ENCODE measurements at places on chromosomes 5 and 9. TPM values are rescaled to one million over a fixed set of nuclear protein-coding genes. Genes with fewer than 3 reads are reported as not detected.

- H3K4me3 ChIP-seq, result no peak overlapping the region
- H3K4me1 ChIP-seq, result peaks cover 57% of the 10 kb centered on the region
- H3K27me3 ChIP-seq, result no peaks in the 10 kb centered on the region
- H3K36me3 ChIP-seq, result no peaks in the 10 kb centered on the region
Observed at GRCh38 chr5:112381521-112381920, 37.6 kb downstream of the EPB41L4A start.

GRCh38 chr5:27124590-27124989 is 86.2 kb upstream of the CDH9 start:
- no peak for DNase-seq
- H3K4me1 ChIP-seq, result peaks cover 2% of the 10 kb centered on the region
- no peaks in the 10 kb centered on the region for H3K27me3 ChIP-seq

- H3K27me3 ChIP-seq, result peaks cover 2% of the 10 kb centered on the region
- DNase-seq, result no peak
Observed at GRCh38 chr5:83589786-83590185, 118.2 kb downstream of the VCAN start.

GRCh38 chr5:123696921-123697341 is 185.0 kb downstream of the CSNK1G3 start:
- H3K4me3 ChIP-seq, result no peak overlapping the region

DNA sequence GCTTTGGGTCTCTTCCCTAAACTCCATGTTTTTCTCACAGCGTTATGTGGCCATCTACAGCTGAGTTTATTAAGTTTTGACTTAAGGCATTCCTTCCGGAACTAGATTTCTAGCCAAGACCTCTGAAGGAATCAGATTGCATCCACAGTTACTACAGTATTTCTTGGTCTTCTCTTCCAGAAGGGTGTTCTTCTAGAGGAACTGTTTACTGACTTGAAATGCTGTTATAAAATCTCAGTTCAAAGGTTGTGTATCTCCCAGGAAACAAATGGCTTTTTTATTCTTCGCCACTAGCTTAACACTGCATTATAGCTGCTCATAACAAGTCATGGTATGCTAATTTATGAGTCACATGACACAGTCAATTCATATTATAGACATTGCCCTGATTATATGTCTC is 55.3 kb upstream of the RAD23B start:
- H3K36me3 ChIP-seq, result no peaks in the 10 kb centered on the region
- H3K27me3 ChIP-seq, result no peaks in the 10 kb centered on the region
- no peak overlapping the region for H3K4me3 ChIP-seq
- no peak for DNase-seq
- no peak overlapping the region for H3K27ac ChIP-seq

DNA sequence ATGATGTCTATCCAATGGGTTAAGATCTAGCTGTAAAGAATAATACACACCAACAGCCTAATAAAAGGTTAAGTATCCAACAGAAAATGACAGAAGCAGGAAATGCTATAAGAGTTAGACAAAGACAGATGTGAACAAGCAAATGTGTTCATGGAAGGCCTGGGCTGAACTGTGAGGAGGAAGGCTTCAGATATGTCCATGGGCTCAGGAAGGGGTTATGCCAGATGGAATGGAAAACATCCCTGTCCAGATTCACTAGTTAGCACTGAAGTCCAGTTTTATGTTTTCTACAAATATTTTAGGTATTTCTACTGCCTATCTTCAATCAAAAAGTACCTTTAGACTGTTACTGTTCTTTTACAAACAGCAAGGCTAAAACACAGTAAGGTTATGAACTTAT is 27.1 kb downstream of the ERAP1 start:
- H3K27ac ChIP-seq, result no peak overlapping the region
- H3K36me3 ChIP-seq, result peaks cover 12% of the 10 kb centered on the region
- H3K4me3 ChIP-seq, result no peak overlapping the region
- H3K4me1 ChIP-seq, result no peaks in the 10 kb centered on the region
- H3K27me3 ChIP-seq, result no peaks in the 10 kb centered on the region

GRCh38 chr5:140239939-140240700 is 62.8 kb downstream of the PFDN1 start:
- H3K4me3 ChIP-seq, result no peak overlapping the region
- no peaks in the 10 kb centered on the region for H3K36me3 ChIP-seq
- H3K27me3 ChIP-seq, result peaks cover 14% of the 10 kb centered on the region

- peaks cover 33% of the 10 kb centered on the region for H3K4me1 ChIP-seq
- H3K36me3 ChIP-seq, result no peaks in the 10 kb centered on the region
- H3K27ac ChIP-seq, result peak overlapping the region; percentile 69
- DNase-seq, result no peak
Observed at GRCh38 chr5:18051953-18052352, 417.7 kb downstream of the TAF11L14 start.

GRCh38 chr5:131974956-131975726 is 29.7 kb upstream of the MEIKIN start:
- no peaks in the 10 kb centered on the region for H3K36me3 ChIP-seq
- no peak overlapping the region for H3K4me3 ChIP-seq
- no peak for DNase-seq
- no peak overlapping the region for H3K27ac ChIP-seq
- peaks cover 7% of the 10 kb centered on the region for H3K4me1 ChIP-seq
- H3K27me3 ChIP-seq, result peaks cover 2% of the 10 kb centered on the region

- H3K27ac ChIP-seq, result no peak within 1 kb of the TSS
- peaks cover 7% of the 10 kb centered on the region for H3K4me1 ChIP-seq
- peak within 1 kb of the TSS; percentile 84 for H3K4me3 ChIP-seq
- no peak for DNase-seq
- H3K36me3 ChIP-seq, result no peaks in the 10 kb centered on the region
Observed at GRCh38 chr9:120926397-120926928, at the start of gene TRAF1. Gene TRAF1 (minus strand): TSS chr9:120926796. CDS start chr9:120926075, 721 bp downstream.

- no peaks in the 10 kb centered on the region for H3K4me1 ChIP-seq
- H3K4me3 ChIP-seq, result no peak overlapping the region
- H3K27ac ChIP-seq, result no peak overlapping the region
- no peaks in the 10 kb centered on the region for H3K27me3 ChIP-seq
- DNase-seq, result no peak
Observed at GRCh38 chr9:108953983-108954574, 19.9 kb downstream of the ABITRAM start.

DNA sequence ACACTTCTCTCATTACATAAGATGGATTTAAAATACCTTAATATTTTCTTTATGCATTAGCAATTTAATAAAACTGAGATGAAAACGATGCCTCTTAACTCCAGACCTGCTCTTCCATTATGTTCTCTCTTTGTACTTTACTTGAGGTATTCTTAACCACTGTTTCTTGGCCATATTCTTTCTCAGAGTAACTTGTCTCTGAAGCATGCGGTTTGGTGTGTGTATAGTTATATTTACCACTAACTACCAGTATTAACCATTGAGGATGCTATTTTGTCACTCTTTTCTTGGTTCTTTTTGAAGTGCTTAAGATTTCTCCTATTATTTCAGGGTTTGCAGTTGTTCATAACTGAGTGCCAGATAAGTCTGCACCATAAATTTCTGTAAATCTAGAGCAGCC is 17.9 kb downstream of the TMEM167A start:
- DNase-seq, result no peak
- H3K27me3 ChIP-seq, result peaks cover 2% of the 10 kb centered on the region
- peaks cover 19% of the 10 kb centered on the region for H3K4me1 ChIP-seq
- no peak overlapping the region for H3K4me3 ChIP-seq
- H3K27ac ChIP-seq, result no peak overlapping the region
- H3K36me3 ChIP-seq, result no peaks in the 10 kb centered on the region

GRCh38 chr5:32461441-32462120 is 17.0 kb upstream of the ZFR start:
- H3K4me3 ChIP-seq, result no peak overlapping the region
- no peaks in the 10 kb centered on the region for H3K36me3 ChIP-seq
- no peak overlapping the region for H3K27ac ChIP-seq
- DNase-seq, result no peak
- peaks cover 1% of the 10 kb centered on the region for H3K27me3 ChIP-seq

- peaks cover 6% of the 10 kb centered on the region for H3K36me3 ChIP-seq
- H3K4me1 ChIP-seq, result no peaks in the 10 kb centered on the region
- H3K4me3 ChIP-seq, result no peak overlapping the region
- H3K27me3 ChIP-seq, result peaks cover 1% of the 10 kb centered on the region
- no peak overlapping the region for H3K27ac ChIP-seq
- no peak for DNase-seq
Observed at GRCh38 chr5:75961818-75962217, 121.4 kb upstream of the SV2C start.

DNA sequence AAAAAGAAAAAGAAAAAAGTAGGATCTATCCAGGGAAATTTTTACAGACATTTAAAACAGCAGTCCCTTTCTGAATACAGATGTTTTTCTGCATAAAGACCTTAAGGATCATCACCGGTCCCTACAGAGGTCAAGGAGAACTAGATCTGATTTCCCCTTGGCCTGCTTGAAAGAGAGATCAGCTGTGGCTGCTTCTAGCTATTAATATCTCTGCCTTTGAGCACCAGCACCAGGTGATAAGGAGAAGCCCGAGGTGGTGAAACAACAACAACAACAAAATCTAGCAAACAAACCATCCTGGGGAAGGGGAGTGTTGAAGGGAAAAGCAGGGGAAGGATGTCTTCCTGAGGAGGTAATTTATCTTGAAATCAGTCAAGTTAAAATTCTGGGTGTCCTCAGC is 42.1 kb downstream of the ZNF366 start:
- H3K4me3 ChIP-seq, result no peak overlapping the region
- peaks cover 7% of the 10 kb centered on the region for H3K36me3 ChIP-seq
- H3K27me3 ChIP-seq, result peaks cover 1% of the 10 kb centered on the region
- no peak for DNase-seq
- no peak overlapping the region for H3K27ac ChIP-seq

GRCh38 chr9:26612211-26612610 is 280.4 kb downstream of the CAAP1 start:
- H3K4me1 ChIP-seq, result peaks cover 3% of the 10 kb centered on the region
- H3K27me3 ChIP-seq, result peaks cover 3% of the 10 kb centered on the region

- no peak for DNase-seq
- no peak overlapping the region for H3K27ac ChIP-seq
- H3K4me3 ChIP-seq, result no peak overlapping the region
- peaks cover 4% of the 10 kb centered on the region for H3K36me3 ChIP-seq
Observed at GRCh38 chr9:75903785-75904360, 13.4 kb downstream of the PCSK5 start.

- peaks cover 5% of the 10 kb centered on the region for H3K36me3 ChIP-seq
- peaks cover 31% of the 10 kb centered on the region for H3K4me1 ChIP-seq
- peaks cover 4% of the 10 kb centered on the region for H3K27me3 ChIP-seq
- H3K27ac ChIP-seq, result no peak overlapping the region
Observed at GRCh38 chr5:76331126-76331525, 72.0 kb upstream of the IQGAP2 start.

DNA sequence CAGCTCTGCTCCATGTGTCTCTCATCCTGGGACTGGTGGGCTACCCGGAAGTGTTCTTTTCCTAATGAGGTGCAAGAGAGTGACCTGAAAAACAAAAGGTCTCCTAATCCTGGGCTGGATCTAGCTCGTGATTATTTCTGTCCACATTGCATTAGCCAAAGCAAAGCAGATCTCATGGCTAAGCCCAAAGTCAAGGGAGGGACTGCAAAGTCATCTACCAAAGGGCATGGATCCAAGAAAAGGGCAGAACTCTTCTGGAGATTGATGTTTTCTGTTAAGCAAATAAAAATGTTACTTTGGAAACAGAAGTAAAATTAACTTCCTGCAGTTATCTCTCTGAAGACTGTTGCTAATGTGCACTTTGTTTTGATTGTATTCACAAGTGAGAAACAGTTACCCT is 225.2 kb downstream of the CFAP90 start:
- H3K4me1 ChIP-seq, result peaks cover 29% of the 10 kb centered on the region
- DNase-seq, result no peak
- H3K4me3 ChIP-seq, result no peak overlapping the region
- H3K27ac ChIP-seq, result no peak overlapping the region

DNA sequence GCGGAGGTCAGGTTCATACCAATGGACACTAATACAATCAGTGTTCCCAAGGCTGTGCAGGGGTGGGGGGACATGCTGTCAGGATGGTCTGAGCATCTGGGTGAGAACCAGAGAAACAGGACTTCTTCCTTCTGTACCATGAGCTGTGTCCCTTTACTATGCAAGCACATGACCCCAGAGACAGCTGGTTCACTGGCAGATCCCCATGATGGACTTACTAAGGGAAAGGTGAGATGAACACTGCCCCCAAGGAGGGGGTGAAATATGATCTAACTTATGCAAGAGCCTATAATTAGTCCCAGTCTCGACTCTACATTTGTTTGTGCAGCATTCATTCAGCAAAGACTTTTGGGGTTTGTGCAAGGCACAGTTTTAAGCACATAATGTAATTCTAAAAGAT is 91.4 kb downstream of the LIFR start:
- H3K4me1 ChIP-seq, result peaks cover 15% of the 10 kb centered on the region
- DNase-seq, result no peak
- H3K27me3 ChIP-seq, result peaks cover 2% of the 10 kb centered on the region
- H3K4me3 ChIP-seq, result no peak overlapping the region
- no peaks in the 10 kb centered on the region for H3K36me3 ChIP-seq

GRCh38 chr5:72170101-72170500 is 62.8 kb downstream of the MAP1B start:
- peaks cover 73% of the 10 kb centered on the region for H3K4me1 ChIP-seq
- peaks cover 32% of the 10 kb centered on the region for H3K27me3 ChIP-seq
- no peak for DNase-seq
- peak overlapping the region; percentile 38 for H3K27ac ChIP-seq
- H3K4me3 ChIP-seq, result no peak overlapping the region

- no peak overlapping the region for H3K4me3 ChIP-seq
- no peaks in the 10 kb centered on the region for H3K27me3 ChIP-seq
- no peak for DNase-seq
- H3K36me3 ChIP-seq, result peaks cover 5% of the 10 kb centered on the region
Observed at GRCh38 chr9:20989923-20990341, 41.5 kb downstream of the HACD4 start.

DNA sequence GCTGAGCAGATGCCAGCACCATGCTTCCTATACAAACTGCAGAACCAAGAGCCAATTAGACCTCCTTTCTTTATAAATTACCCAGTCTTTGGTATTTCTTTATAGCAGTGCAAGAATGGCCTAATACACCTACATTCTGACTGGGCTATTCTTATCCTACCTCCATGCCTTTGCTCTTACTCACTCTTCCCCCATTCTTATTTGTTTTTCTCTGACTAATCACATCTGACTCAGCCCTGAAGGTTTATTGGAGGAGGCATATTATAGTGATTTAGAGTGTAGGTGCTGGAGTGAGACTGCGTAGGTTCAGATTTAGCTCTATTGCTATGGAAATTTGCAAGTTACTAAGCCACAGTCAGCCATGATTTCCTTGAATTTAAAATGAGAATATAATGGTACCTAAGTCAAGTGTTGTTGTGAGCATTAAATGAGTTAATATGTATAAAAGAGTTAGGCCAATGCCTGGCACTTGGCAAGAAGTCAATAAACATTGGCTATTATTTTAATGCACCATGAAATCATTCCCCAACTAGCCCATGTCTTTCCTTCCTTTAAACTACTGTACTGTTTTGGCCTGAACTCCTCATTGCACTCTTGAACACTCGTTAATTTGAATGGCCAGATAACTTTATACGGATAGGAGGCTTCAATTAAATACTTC is 531.2 kb upstream of the ZNF608 start:
- H3K36me3 ChIP-seq, result no peaks in the 10 kb centered on the region
- DNase-seq, result no peak
- peaks cover 8% of the 10 kb centered on the region for H3K4me1 ChIP-seq
- no peak overlapping the region for H3K4me3 ChIP-seq
- no peak overlapping the region for H3K27ac ChIP-seq

Gene LCN9
- total RNA-seq, result not detected

Gene ABCA2
- 70.7 TPM for total RNA-seq

Gene CEP120
- 8.2 TPM for total RNA-seq

Gene WDR31
- 1.3 TPM for total RNA-seq

Gene DMRT2
- total RNA-seq, result 0.56 TPM

Gene GFI1B
- not detected for total RNA-seq

Gene CCDC192
- not detected for total RNA-seq

Gene MYORG
- 4.6 TPM for total RNA-seq

Gene C9orf50
- total RNA-seq, result 0.56 TPM

Gene POC5
- total RNA-seq, result 21.5 TPM
